Stimulated activated CD8-positive, alpha-beta memory T cell treated with anti-CD3 and anti-CD28 coated beads, Interleukin-7, amount 100 ng/mL, for 1 hour (primary cell): ENCODE measurements at places on chromosomes 7 and 10.

GRCh38 chr10:69742928-69743602 lies 58.6 kb upstream of the COL13A1 start:
- DNase-seq = no peak

DNA sequence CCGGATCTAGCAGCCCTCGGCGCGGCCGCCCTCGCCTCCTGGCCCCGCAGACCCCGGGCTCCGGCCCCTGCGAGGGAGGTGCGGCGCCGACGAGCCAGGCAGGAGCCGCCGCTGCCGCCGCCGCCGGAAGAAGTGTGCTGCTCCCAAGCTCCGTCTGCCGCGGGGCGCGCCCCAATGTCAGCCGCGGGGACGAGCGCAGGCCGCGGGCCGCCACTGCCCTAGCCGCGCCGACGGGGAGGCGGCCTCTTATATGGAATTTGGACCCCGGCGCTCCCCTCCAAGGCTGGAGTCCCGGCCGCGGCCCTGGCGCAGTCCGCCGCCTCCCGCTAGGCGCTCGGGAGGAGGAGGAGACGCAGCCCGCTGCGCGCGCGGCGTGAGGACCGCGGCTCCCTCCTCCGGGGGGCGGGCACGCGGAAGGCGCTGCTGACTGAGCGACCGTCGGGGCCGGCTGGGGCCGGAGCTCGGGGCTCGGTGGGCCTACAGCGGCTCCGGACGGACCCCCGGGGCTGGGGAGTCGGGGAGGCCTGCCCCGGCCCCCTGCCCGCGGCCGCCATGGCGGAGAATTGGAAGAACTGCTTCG lies at the start of gene TRIM8:
TSS of gene TRIM8 (plus strand) at position 414 of the 580 bp plus-strand sequence. CDS start at position 553, 139 bp downstream.
- DNase-seq = no peak

GRCh38 chr7:16801111-16801542 lies 3.7 kb downstream of the AGR2 start:
- DNase-seq = no peak

DNA sequence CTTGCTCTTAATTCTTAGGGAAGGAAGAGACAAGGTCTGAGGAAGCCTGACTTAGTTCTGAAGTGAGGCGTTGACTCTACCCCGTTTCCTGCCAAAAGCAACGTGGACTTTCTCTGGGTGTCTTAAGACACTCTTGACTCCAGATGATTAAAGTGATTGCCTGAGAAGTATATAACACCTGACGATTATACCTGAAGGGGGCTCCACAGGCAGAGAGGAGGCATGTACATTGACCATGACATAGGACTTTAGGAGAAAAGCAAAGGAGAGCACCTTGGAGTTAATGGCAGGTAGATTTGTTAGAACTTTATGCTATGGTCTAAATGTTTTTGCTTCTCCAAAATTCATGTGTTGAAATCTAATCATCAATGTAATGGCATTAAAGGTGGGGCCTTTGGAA lies 15.9 kb downstream of the ITGB8 start:
- no peak for DNase-seq

DNA sequence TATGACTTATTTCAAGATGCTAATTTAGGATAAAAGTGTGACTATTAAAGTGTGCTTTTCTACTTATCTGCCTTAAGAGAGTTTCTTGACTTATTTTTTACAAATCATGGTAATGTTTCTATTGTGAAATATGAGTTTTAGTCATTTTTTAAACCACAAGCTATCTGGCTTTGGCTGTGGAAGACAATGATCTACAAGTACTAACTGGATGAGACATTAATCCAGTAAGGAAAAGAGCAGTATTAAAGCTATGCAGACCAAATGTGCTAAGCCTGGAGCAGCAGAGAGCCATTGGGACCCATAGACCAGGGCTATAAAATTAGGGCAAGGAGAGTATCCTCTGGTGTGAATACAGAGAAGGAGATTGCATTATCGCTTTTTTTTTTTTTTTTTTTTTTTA lies 92.4 kb downstream of the SEMA3A start:
- no peak for DNase-seq

GRCh38 chr7:1547777-1548437 lies 8.1 kb downstream of the TMEM184A start:
- DNase-seq = no peak

DNA sequence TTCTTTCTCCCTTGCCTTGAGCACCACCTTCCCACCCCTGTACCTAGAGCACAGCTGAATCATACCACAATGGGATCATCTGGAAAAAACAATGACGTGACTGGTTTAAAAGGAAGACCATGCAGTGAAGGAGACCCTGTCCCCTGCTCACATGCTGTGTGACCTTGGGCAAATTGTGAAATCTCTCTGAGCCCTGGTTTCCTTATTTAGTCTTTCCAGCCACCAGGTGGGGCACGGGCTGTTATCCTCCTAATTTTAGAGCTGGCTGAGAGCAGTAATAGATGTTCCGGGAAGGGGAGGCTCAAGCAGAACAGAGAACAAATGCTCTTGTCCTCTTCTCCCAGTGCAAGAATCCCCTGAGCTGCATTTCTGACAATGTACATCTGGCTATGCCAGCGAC lies 198.3 kb downstream of the RPS24 start:
- no peak for DNase-seq

- DNase-seq = no peak
These were observed 179.5 kb upstream of the IMMP2L start for GRCh38 chr7:111741811-111742240.
